NCI-H2081 (cell line): ENCODE measurements at places on chromosomes 5 and 9.
A peak's percentile ranks its signal among the peaks of the same experiment; 100 is the strongest.

- no peak for DNase-seq
Measured at GRCh38 chr5:171857489-171857876, 71.9 kb downstream of the SMIM23 start.

GRCh38 chr5:113240951-113241726, 193.7 kb downstream of the TSSK1B start:
- DNase-seq = no peak

GRCh38 chr9:91161465-91162300, 200.0 kb downstream of the AUH start:
- no peak for DNase-seq

- DNase-seq = no peak
Measured at GRCh38 chr9:77510666-77511065, 137.5 kb downstream of the GNA14 start.

DNA sequence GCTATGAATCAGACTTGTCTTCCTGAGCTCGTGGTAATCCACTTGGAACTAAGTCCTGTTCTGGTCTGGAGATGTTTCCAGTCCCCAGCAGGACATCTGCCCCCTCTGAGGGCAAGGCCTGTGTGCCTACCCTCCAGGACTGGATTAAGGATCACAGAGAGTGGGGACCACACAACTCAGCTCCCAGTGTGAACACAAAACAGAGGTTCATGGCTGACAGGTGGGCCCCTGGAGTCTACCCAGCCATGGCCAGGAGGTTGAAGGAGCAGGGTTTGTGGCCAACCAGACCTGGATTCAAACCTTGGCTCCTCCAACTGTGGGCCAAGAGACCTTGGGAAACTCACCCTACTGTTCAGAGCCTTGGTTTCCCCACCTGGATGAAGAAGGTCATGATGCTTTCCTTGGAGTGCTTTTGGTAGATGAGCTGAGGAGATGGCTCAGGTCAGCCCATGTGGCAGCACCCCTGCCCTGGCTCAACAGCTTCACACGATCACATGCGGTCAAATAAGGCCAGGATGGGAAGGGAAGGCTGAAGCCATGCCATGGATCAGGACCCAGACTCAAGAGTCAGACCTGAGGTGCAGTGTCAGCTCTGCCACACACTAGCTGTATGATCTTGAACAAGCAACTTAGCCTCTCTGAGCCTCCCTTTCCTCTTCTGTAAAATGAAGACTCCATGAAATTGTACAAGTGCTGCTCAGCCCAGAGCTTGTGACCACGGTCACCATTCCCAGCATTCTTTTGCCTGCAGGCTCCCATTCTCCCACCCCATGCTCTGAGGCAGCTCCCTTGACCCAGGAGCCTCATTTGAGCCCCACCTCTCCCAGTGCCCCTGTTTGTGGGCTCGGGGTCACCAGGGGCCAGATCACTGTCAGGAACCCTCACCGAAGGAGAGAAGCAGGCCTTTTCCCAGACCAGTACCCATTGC, 27.3 kb upstream of the ANGPTL2 start:
- no peak for DNase-seq

GRCh38 chr9:127077644-127077946, 44.8 kb downstream of the ANGPTL2 start:
- DNase-seq = no peak

GRCh38 chr9:120080849-120081248, 499.1 kb downstream of the CDK5RAP2 start:
- peak; percentile 93 for DNase-seq

DNA sequence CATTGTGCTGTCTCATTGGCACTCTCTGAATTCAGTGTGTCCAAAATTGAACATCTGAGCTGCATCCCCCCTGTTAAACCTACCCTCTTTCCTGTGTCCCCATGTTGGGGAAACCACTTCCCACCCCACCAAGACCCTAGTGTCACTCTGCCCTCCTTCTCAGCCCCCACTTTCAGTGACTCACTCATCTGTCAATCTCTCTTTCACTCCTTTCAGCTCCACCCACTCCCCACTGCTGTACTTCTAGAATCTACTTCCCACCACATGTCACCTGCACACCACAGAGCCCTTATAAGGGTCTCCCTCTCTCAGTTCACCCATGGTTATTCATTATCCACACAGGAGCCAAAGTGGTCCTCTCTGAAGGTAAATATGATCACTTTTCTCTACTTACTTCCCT, 5.8 kb upstream of the SPOCK1 start:
- no peak for DNase-seq

- no peak for DNase-seq
Measured at GRCh38 chr5:84383296-84383815, 1.3 kb downstream of the EDIL3 start.
